Heart right ventricle (tissue), 16 donors: ENCODE measurements at places on chromosomes 7 and 10. TPM values are rescaled to one million over a fixed set of nuclear protein-coding genes. Genes with fewer than 3 reads are reported as not detected.
A peak's percentile ranks its signal among the peaks of the same experiment; 100 is the strongest.

Gene ZNF775
- total RNA-seq: 4.2 TPM

Gene PDZD8
- 23.1 TPM for total RNA-seq

- H3K27ac ChIP-seq: no peak overlapping the region
- no peak for DNase-seq
- no peaks in the 10 kb centered on the region for H3K36me3 ChIP-seq
- peaks cover 10% of the 10 kb centered on the region for H3K4me1 ChIP-seq
- no peaks in the 10 kb centered on the region for H3K27me3 ChIP-seq
Observed at GRCh38 chr7:127792528-127793342, 140.7 kb downstream of the SND1 start.

- H3K4me3 ChIP-seq: no peak overlapping the region
- no peak for DNase-seq
- H3K36me3 ChIP-seq: no peaks in the 10 kb centered on the region
- H3K27me3 ChIP-seq: no peaks in the 10 kb centered on the region
- H3K27ac ChIP-seq: no peak overlapping the region
Observed at GRCh38 chr7:85074992-85075391, 111.9 kb downstream of the SEMA3D start.

DNA sequence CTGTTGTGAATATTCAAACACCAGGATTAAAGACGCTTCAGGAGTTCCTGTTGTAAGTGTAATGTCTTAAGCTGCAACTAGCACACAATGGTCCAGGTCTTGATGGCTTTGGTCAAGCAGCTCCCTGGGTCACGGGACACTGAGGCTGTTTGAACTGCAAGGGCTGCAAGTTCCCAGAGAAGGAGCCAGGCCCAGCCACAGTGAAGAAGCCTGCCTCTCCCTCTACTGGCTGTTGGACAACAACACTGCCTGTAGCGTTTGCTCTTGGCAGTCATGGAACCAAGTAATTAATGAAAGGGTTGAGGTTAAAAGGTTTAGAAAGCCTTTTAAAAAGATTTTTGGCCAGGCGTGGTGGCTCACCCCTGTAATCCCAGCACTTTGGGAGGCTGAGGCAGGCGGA is 31.9 kb upstream of the GUSB start:
- H3K4me1 ChIP-seq: no peaks in the 10 kb centered on the region
- H3K4me3 ChIP-seq: no peak overlapping the region
- no peaks in the 10 kb centered on the region for H3K36me3 ChIP-seq
- H3K27me3 ChIP-seq: no peaks in the 10 kb centered on the region
- peak; percentile 29 for DNase-seq
